ENCODE measurements at places on chromosomes 5 and 9.

DNA sequence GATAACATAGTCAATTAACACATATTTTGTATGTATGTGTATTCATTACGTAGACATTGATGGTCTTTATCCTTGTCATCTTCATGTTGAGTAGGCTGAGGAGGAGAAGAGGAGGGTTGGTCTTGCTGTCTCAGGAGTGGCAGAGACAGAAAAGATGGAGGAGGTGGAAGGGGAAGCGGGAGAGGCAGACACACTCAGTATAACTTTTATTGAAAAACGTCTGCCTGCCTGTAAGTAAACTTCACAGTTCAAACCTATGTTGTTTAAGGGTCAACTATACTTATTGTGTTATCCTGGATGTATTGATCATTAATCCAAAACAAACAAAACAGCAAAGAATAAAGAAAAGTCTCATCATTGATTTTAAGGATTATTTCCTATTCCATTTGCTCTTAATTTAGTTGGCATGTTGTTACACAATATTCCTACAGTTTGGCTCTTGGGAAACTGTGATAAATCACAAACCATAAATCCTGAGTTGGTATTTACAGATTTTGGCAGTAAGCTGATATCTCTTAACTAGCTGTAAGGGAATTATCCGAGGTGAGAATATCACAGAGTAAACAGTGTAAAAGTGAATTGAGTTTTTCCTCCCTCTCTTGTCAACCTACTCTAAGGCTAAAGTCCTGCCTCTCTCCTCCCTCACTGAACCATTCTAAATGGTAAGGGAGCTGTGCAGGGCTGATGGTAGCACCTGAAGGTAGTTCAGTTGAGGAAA lies 487.2 kb downstream of the SPATA31D1 start:
- no peak for DNase-seq

DNA sequence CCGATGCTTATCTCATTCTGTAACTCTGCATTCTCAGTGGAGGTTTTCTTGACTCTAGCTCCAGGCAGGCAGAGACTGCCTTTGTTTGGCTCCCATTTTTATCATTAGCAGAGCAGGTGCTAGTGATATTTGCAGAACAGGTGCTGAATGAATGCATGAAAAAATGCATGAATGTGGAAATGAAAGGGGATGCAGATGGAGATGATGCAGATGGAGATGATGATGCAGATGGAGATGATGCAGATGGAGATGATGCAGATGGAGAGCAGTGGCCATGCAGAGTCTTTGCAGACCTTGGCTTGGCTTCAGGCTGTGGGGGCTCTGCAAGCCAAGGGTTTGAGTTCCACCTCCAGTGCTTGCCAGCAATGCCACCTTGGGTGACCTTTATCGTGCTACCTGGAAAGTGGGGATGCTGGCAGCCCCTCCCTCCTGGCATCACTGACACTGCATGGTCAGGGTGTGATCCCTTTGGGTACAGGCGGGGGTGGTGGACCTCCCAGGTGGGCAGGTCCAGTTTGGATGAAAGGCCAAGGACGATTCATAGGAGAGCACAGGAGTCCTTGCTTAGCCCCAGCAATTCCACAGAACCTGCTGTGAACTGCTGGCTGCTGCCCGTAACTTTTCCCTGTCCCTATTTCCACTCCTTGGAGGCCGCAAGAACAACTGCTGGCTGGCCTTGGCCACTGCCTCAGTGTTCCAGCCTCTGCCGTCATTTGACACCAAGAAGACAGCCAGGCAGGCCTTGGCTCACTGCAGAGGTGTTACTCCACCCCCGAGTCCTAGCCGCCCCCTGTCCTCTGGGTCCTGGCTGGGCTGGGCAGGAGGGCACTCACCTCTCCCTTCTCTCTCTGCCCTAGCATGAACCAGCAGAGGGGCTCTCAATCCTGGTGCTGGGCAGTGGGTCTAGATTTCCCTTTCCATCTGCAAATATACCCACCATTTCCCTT lies 33.0 kb downstream of the ERGIC1 start:
- DNase-seq: no peak

DNA sequence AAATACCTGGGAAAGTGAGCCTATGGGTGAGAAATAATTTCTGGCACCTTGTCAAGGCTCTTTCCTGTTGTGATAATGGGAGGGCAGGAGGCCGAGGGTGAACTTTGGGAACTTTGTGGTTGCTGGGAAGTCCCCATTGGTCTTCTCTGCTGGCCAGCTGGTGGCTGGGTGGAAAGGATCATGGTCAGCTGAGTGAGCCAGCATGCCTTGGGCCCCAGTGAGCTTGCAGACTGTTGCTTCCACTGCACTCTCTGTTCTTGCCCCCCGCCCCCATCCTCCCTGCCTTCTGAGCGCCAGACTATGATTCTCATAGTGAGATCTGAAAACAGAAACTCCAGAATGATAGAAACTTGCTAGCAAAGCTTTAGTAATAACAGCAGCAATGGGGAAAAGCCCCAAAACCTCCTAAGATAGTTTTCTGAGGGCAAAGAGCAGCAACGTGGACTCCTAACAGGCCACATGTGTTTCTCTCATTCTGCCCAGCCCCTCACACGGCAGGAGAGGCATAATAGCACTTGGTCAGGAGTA lies 139.2 kb upstream of the SMARCA2 start:
- no peak for DNase-seq

- no peak for DNase-seq
Observed at GRCh38 chr5:91521785-91522184, 138.7 kb upstream of the ARRDC3 start.

DNA sequence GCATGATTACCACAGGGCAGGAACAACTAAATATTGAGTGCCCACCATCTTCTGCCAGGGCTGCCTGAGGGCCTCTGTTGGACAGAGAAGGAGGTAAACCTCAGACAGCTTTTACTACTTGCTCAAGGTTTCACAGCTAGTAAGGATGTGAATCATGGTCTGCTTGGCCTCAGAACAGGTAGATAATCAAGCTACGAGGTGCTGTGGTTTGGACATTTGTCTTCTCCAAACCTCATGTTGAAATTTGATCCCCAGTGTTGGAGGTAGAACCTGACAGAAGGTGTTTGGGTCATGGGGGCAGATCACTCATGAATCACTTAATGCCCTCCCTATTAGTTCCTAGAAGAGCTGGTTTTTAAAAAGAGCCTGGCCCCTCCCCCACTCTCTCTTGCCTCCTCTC lies 541.2 kb upstream of the TRPC7 start:
- DNase-seq: no peak

DNA sequence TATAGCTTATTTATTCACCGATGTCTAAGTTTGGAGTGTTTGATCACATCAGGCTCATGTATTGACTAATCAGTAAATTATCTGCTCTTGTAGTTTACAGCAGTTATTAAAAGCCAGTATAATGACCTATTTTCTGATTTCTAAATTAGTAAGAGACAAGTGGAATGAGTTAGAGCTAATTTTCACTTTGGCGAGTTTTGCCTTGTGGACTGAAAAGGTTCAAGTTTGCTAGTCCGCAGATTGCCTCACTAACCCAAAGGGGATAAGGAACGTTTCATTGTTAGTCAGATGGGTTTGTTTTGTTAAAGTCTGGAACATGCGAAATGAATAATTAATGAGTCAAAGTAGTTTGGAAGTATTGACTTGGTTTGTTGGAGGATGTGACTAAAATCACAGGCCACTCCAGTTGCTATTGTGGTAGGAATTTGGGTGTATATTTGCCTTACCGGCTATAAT lies 40.1 kb downstream of the SMARCA2 start:
- DNase-seq: no peak

DNA sequence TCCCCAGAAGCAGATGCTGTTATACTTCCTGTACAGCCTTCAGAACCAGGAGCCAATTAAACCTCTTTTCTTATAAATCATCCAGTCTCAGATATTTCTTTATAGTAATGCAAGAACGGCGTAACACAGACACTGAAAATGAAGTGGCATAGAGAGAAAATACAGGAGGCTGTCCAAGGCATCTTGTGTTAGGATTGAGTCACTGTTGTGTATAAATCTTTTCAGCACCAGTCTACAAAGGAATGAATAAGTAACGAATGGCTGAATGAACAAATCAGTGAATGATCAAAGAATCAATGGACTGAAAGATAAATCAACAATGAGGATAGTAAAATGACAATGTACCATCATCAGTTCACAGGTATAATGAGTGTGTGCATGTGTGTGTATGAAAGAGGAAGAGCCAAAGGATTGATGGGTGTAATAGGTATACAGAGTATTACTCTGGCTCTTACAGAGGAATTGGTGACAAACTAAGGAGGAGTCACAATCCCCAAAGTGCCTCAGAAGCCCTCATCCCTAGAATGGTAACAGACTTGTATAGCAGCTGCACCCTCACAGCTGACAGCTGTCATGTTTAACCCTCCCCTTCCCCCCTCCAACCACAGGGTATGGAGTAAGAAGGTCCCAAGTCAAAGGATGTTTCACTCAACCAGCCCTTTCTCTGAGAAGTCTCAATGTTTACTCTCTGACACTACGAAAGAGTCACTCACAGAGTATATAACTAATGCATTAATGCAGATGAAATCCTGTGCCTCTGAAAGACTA lies 29.8 kb upstream of the MIER3 start:
- no peak for DNase-seq

DNA sequence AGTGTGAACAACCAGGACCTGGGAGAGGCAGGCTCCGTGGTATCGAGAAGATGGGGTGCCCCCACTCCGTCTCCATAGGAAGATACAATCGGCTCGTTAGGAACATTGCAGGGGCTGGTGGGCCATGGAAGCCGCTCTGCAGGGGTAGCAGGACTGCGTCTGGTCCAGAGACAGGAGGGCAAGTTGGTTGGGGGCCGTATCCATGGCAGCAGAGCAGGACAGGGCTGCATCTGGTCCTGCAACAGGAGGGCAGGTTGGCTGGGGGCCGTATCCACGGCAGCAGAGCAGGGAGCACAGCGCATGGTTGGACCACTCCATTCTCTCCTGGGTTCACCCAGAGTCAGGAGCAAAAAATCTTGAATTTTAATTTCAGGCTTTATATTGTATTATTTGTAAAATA lies 98.2 kb downstream of the ANKRD33B start:
- DNase-seq: no peak

- DNase-seq: no peak
Observed at GRCh38 chr9:92247296-92247695, 46.2 kb downstream of the IARS1 start.

DNA sequence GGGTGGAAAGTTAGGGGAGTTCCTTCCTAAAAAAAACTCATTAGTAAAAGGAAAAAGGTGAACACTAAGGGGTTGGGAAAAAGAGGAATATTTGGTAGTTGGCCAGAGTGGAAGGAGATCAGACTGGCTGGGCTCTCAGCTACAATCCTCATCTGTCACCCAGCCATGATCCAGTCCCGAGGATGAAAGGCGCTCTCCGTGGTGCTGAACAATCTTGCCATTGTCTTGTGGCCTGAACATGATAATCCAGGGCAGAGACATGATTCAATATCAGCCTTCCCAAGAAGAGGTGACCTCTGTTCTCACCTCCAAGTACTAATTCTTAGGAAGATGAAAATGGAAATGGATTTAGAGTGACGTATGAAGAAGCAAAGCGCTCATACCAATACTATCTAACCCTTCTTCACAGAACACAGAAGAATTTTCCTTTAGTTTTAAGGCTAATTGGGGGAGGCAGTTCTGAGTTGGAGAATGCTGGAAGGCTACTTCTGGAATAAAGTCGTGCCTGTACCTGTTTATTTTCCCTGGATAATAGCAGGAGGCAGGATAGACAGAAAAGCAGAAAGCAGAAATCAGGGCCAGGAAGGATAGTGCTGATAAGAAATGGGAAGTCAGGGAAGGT lies 36.6 kb upstream of the MYORG start:
- DNase-seq: no peak

DNA sequence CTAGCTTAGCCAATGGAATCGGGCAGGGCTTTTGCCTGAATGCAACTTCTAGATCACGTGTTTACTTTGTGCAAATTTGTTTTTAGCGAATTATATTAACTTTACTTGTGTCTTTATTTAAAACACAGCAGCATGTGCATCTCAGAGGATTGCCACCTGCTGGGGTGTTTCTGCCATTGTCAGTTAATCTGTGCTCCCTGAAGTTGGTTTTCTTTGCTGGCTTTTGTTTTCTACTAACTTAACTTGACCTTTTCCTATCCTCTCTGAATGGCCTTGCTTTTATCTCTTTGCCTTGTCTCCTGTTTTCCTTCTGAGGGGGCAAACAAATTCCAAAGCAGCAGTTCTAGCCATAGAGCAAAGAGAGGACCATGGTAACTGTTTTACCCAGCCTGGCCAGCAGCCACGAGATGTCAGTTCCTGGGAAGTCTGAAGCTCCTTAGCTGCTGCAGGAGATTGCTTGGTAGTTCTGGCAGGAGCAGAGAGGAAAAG lies 67.6 kb downstream of the ARHGEF28 start:
- no peak for DNase-seq

DNA sequence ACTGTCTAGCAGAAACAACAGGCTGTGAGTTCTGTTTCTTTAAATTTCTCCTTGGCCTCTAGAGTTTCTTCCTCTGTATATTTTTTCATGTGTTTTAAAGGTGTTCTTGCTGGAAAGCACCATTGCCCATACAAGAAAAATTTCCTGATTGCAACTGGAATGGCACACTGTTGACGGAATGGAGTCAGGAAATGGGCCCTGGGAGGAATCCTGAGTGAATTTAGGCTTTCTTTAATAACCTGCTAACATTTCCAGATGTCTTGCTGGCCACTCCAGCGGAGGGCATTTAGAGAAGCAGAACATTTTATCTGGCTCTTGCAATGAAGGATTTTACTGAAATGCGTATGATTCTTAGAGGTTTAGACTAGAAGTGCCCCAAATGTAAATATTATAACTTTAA lies 736.3 kb downstream of the TAF11L14 start:
- DNase-seq: no peak

GRCh38 chr5:40877371-40877988 lies 31.8 kb upstream of the C7 start:
- DNase-seq: no peak

- DNase-seq: no peak
Observed at GRCh38 chr5:94613583-94613982, 4.8 kb downstream of the KIAA0825 start.

DNA sequence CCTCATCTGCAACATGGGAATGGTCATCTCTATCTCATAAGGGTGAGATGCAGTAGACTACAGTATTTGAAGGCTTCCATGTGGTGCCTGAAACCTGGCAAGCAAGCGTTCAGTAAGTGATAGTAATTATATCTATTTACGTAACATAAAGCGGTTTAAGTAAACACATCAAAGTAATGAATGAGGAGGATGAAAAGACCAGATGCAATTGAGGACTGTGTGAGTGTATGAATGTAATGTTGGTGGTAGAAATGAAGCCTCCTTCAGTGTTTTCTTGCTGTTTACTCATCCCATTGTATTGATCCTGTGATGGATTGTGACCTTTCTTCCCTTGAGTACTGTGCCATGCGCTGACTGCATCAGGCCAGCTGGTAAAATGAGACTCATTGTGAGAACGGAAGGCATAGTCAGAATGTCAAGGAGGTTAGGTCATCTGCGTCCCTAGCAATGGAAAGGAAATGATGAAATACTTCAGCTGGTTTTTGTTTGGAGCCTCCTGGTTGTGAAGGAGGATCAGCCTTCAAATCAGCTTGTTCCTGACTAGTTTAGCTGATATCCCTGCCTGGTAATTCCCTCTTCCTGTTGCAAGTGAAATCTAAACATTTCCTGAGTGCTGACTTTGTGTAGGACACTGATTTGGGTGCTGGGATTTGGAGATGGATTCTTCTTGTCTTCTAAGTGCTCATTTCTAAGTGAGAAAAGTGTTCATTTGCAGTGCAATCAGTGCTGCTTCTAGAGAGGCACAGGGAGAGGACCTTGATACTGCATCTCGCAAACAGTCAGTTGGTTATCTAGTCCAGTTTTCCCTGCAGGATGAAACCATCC lies 35.6 kb downstream of the TNFSF8 start:
- no peak for DNase-seq
